ENCODE measurements at places on chromosomes 6 and 20.
A peak's percentile ranks its signal among the peaks of the same experiment; 100 is the strongest.

- peak; percentile 85 for DNase-seq
Observed at GRCh38 chr6:32668226-32668747, 1.8 kb upstream of the HLA-DQB1 start.

GRCh38 chr6:126766820-126767219 lies 351.7 kb upstream of the RSPO3 start:
- no peak for DNase-seq

GRCh38 chr20:51340451-51340840 lies 202.1 kb downstream of the NFATC2 start:
- no peak for DNase-seq

- no peak for DNase-seq
Observed at GRCh38 chr6:41189967-41190366, 11.0 kb downstream of the TREML2 start.

DNA sequence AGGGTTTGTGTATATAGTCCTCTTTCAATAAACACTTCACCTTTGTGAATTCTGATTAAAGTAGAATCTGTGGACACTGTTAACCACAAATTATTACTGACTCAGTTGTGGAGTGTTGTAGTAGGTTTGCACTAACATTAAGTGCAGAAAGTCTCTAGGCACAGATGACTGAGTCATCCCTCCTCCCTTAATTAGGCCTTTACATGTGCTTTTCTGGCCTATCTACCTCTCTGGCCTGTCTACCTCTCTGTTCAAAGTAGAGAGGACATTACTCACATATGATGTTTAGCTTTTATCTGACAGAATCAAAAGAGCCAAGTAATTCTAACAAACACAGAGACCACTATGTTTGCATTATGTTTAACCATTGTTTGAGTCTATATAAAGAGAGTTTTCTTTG lies 783.0 kb downstream of the TENT5A start:
- DNase-seq: no peak

- no peak for DNase-seq
Observed at GRCh38 chr20:8152183-8152582, 20.1 kb downstream of the PLCB1 start.

DNA sequence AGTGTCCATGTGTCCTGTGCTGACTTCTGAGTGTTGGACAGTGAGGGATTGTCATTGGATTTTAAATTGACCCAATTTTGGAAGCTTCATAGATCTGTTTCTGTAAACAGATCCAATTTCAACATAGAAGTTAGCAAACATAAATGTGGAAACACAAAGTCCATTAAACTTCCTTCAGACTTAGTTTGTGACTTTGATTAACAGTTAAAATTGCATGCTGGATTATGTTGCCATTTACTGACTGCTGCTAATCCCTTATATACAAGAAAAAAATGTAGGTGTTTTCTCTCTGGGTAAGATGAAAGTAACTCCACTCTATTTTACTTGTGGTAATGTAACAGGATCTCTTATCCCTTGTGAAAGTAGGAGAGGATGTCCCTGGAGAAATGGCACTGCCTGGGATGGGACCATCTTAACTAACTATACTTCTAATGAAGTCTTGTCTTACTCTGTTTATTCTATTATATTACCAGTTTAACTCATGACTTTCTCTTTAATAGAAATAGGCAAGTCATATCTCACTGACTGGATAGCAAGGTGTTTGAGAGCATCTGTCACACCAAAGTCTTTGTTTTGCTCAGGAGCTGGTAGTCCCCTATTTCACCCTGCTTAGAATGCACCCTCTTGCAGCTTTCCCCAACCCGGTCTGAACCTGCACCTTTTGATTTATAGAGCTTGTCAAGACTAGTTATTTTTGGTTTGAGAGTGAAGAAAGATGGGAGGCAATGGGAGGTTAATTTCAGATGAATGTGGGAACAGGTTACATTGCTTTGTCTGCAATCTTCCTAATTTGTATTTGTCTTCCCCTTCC lies 7.2 kb downstream of the TPX2 start:
- DNase-seq: no peak

- DNase-seq: no peak
Observed at GRCh38 chr20:46946181-46946624, 51.6 kb downstream of the EYA2 start.

DNA sequence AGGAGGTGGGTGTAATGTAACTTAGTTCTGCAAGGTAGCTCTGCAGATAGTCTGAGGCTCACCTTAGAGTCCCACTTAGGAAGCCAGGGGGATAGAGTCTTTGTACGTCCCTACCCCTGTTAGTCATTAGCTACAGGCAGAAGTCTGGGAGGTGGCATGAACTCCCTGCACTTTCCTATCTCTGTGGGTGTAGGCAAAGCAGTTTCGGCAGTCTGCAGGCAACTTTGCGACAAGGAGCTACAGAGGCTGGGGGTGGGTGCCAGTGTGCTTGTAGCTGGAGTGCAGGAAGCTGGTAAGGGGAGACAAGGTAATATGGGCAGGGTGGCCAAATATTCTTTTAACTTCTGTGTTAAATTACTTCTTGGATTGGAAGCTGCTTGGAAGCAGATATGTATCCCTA lies 45.7 kb downstream of the NKAIN2 start:
- DNase-seq: no peak

- DNase-seq: no peak
Observed at GRCh38 chr20:3203315-3204123, 963 bp downstream of the DDRGK1 start.

DNA sequence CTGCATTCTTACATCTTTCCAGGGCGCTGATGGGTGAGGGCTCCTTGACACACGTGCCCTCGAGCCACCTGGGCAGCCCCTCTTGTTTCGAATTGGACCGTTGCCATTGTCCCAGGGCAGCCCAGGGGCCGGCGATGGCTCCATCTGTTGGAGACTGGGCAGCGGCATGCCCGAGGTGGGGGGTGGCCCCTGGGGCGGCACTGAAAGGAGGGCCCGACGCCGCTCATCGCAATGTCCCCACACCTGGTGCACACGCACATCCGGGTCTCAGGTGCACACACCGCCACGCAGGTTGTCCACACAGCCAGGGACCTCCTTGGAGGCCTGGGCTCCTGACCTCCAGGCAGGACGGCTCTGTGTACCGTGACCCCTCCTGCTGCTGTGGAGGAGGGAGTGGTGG lies 18.0 kb downstream of the GATA5 start:
- DNase-seq: no peak

DNA sequence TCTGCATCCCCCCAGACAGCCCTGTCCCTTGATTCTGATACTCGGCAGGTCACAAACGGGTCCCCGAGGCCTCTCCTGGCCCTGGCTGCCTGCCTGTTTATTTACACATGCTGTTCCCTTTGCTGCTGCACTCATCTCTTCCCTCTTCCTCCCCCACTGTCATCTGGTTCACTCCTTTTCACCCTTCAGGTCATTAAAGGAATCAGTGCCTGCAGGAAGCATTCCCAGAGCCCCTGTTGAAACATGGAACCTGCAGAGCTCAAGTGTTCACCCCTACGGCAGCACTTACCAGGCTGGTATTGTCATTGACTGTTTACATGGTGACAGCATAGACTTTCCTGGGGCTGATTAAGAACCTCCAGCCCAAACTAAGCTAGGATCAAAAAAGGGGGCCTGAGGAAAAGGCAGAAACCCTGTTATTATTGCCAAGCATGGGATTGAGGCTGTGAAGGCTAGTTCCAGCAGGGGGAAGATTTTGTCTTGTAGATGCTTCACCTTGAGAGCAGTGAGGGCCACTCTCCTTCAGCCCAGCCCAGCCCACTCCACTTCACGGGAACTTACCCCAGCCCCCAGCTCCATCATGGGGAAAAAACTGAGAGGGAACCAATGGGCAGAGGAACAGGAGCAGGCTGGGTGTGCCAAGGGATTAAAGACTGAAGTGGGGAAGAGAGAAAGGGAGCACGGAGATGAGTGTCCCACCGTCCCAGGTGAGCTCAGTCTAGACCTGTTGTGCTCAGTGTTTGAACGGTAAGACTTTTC lies 73.2 kb downstream of the JPH2 start:
- no peak for DNase-seq

DNA sequence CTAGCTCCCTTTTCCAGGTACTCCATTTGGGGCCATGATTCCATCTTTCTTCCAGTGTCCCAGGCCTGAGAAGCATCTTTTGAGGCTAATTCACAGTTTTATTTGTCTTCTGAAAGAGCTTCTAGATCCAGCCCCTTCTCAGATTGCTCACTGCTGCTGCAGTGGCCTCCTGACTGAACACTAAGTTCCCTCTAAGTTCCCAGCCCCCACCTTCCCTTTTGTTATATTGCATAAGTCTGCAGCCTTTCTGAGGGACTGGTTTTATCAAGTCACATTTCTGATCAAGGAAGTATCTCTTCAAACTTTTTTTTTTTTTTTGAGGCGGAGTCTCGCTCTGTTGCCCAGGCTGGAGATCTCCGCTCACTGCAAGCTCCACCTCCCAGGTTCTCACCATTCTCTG lies 10.7 kb downstream of the MAPRE1 start:
- DNase-seq: no peak

GRCh38 chr20:44532259-44532980 lies 10.6 kb upstream of the SERINC3 start:
- no peak for DNase-seq

- no peak for DNase-seq
Observed at GRCh38 chr20:37475252-37475651, 45.8 kb upstream of the NNAT start.

GRCh38 chr6:73722318-73723060 lies 26.5 kb downstream of the CD109 start:
- peak; percentile 60 for DNase-seq

DNA sequence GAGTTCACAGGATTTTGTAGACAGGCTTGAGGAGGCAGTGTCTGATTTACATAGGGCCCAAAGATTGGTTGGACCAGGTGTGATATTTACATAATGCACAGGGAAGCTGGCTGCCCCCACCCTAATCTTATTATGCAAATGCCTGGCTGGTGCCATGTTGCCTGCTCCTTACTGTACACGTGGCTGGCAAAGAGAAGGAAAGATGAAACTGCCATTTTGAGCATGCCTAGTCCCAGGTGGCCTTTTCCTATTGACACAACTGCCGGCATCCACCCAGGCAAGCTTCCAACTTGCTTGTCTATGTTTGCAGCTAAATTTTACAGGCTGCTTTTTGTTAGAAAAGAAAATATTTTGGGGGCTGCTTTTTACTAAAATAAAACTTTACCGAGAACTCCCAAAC lies 174.6 kb downstream of the LMBRD1 start:
- no peak for DNase-seq

- no peak for DNase-seq
Observed at GRCh38 chr6:143009851-143010250, 50.8 kb upstream of the AIG1 start.

DNA sequence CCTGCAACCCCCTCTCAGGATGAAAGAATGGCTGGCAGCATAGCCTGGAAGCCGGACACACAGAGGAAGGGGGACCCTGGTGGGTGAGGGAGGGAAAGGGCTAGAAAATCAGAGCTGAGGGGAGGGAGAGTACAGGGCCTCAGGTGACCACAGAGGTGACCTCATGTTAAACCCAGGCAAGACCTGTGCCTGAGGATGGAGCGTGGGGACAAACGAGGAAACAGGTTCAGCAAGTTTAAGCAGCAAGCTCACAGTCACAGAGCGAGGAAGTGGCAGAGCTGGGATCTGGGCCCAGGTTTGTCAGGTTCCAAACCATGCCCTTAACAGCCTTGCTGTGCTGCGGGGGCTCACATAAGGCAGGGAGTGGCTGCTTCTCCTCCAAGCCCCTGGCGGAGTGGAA lies 4.0 kb upstream of the BPI start:
- no peak for DNase-seq

DNA sequence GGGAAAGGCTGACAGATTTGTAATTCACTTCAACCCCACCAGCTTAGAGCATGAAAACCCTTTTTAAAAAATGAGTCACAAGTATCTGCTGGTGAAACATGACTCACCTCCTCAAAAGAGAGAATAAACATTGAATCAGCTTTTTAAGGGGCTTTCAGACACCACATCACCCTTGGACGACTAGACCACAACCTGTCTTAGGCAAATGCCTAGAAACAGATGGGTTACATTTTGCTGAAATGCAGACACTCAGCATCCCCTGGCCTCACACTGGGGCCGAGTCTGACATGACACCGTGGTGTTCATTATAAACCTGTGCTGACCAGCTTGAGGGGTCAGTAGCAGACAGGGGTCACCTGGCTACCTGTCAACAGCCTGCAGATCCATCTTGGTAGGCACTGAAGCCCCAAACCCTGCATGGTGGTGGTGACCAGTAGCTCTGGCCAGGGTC lies 175.3 kb upstream of the CST7 start:
- DNase-seq: peak; percentile 87

DNA sequence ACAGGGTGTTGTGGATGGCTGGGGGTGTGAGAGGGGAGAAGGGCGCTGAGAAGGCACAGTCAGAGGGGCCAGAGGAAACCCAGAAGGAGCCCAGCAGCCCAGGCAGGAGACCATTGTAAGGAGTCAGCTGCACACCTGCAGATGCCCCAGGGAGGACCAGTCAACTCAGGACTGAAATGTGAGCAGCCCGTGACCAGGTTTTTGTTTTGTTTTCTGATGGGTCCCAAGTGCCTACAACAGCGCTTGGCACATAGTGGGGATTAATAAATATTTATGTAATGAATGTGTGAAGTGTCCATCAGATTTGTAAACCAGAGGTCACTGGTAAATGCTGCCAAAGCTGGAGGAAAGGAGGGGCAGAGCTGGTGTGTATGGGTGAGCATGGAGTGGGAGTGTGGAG lies 30.2 kb downstream of the TRAM2 start:
- DNase-seq: no peak

DNA sequence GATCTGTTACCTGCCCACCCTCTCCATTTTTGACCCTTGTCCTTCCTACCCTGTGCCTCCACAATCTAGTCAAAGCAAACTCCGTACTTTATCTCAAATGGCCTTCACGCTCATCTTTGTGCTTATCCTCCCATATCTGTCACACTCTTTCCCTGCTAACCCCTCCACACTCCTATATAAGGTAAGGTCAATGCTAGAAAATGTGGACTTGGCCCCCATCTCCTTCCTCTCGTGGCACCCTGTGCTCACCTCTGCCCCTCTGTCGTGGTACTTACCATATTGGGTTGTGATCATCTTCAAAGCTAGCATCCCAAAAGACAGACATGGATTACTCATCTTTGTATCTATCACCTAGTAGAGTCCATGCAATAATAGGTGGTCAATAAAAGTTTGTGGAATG lies 127.6 kb upstream of the FOXQ1 start:
- DNase-seq: no peak

DNA sequence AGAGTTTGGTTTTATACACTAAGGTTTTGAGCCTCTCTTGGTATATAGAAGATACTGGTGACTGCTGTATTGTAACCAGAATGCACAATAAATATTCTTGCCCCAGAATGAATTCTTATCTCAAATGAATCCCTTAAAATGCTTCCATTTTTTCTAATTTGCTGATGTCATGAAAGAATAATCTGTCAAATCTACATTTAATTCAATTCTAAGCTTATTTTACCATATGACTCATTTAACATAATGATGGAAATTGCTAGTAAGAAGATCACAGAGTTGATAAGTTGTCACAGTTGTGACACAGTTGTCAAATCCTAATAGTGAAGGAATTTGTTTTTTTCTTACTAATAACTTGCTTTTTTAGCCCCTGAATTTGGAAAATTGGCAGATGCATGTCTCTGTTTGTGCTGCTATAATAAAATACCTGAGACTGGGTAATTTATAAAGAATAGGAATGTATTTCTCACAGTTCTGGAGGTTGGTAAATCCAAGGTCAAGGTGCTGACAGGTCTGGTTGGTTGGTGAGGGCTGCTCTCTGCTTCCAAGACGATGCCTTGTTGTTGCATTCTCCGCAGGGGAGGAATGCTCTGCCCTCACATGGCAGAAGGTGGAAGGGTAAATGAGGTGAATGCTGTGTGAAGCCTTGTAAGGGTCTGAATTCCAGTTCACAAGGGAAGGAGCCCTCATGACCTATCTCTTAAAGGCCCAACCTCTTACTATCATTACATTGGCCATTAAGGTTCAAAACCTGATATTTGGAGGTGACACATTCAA lies 4.7 kb downstream of the ECT2L start:
- DNase-seq: no peak

All from RWPE1 (cell line).